ENCODE measurements at places on chromosomes 13 and 19.

DNA sequence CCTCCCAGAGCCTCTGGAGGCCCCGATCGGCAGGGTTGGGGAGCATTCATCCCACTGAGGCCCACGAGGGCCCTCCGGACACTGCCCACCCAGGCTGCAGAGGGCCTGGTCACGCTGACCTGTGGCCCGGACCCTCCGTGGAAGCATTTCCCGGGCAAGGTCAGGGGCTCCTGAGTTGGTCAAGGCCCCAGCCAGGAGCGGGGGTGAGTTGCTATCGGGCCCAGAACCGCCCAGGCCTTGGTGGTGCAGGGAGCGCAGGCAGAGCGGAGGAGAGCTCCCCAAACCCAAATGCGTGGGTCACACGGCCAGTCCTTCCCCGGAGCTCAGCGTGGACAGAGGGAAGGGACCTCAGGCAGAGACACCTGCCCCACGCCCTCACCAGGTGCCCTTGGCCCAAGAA, 25.7 kb downstream of the GPX4 start:
- DNase-seq, result no peak

DNA sequence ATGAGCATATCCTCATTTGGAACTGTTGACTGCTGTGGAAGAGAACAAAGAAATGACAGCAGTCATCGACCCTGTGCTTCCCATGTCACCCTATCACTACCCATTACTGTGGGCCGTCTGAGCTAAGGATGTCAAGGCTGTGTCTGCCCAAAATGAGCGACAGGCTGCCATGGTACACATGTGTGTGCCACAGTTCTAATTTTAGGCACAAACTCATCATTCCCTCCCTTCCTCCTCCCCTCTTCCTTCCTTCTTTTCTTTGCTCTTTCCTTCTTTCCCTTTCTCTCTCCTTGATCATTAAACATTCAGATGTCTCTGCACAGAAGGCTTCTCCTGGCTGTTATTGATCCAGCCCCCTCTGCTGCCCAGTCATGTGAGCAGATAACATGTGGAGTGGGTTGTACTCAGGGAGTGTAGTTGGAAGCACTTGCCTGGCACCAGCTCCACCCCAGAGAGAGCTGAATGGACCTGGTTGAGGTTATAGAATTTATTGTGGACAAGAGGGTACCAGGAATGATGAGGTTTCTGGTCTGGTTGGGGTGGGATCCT, 6.3 kb downstream of the FGF9 start:
- no peak for DNase-seq

DNA sequence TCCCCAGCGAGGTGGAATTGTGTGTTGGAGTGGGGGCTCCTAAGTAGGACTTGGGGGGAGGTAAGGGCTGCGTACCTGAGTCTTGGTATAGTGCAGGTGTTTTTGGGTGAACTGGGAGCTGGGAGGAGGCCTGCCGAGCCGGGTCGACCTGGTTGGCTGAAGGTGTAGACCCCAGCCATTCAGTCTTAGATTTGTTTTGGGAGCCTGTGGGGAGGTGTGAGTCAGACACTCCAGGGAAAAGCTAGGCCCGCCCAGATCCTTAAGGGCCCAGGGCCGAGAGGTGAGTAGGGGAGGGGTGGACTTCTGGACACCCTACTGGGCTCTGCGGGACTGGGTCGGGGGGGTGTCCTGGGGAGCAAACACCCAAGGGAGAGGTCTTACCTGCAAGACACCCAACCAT, 935 bp downstream of the CRB3 start:
- no peak for DNase-seq

DNA sequence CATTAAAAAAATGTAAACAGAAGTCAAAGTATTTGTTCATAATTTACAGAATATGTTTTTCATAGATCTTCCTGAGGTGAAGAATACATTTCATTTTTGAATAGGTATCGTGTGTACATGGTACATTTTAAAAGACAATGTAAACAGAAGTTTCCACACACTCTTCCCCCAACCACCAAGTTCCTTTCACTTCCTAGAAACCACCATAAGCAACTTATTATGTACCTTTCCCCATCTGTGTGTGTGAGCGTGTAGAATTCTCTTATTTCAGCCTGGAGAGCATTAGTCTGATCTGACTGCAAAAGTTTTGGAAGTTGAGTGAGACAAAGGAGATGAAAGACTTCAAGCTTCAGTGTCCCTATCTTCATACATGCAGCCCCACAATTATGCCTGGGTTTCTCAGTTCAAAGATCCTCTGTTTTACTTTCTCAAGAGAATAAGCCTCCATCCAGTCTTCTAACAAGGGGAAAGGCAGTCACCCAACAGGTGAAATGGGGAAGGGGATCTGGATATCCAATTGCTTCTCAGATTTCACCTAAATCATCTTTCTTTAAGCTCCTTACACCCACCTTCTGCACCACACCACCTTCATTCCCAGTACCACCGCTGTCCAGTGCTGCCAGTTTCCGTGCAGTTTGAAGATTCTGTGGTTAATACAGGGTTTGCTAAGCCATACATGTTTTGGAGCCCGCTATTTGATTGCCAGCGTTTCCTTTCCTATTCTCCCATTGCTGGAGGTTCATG, 2.1 kb downstream of the TEX30 start:
- no peak for DNase-seq

- DNase-seq, result no peak
These were observed 8.4 kb downstream of the EPHX3 start for GRCh38 chr19:15223649-15224361.

DNA sequence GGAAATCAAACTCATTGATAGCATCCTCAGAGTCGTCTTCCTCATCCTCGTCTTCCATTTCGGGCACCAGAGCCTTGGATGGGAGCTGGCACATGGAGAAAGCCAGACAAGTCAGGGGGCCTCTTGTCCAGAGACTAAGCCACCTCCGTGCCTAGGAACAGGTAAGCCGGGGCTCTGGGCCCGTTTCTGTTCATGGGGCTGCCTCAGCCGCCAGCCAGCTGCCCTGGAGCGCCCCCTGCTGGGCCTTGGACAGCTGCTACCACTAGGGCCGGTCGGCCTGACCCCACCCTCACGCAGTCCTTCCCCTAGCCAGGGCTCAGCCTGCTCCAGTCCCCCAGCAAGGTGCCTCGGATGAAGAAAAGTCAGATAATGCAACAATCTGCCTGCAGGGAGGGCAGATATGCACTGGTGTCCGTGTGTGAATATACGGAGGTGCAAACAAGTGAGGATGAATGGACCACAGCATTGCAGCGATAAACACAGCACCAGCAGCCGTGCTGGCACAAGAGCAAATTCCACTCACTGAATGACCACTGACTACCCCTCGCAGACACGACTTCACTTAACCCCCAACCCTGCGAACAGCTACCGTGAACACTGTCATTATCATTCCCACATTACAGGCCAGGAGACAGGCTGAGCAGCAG, 11.9 kb upstream of the PRKD2 start:
- DNase-seq, result peak; percentile 83

DNA sequence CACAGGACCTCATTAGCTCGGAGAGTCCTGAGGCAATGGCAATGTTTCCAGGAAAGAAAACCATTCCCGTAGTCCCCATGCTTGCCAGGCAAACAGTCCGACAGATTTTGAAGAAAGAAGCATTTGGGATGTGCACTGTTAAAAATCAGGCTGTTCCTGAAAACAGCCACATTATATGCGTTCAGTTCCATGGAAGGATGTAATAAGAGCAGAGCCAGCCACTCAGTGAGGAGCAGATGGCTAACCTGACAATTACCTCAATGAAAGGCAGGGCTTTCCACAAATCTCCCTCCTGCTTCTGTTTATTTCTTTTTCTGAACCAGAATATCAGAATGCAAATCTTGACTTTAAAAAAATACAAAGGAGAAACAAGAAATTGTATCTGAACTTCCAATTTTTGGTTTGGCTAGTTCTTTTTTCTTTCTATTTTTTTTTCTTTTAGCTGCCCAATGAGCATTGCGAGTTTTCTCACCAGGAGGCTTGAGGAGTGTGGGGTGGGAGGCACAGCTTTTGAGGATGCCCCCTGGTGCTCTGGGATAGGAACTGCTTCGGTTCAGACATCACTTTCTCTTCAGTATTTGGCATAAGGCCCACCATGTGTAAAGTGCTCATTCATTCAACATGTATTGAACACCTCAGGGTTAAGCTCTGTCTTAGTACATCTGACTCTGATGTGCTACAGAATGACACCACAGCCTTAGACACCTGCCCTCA, 124.2 kb downstream of the TBC1D4 start:
- DNase-seq, result peak; percentile 54

GRCh38 chr13:45108716-45109101, 11.6 kb upstream of the GTF2F2 start:
- peak; percentile 9 for DNase-seq

DNA sequence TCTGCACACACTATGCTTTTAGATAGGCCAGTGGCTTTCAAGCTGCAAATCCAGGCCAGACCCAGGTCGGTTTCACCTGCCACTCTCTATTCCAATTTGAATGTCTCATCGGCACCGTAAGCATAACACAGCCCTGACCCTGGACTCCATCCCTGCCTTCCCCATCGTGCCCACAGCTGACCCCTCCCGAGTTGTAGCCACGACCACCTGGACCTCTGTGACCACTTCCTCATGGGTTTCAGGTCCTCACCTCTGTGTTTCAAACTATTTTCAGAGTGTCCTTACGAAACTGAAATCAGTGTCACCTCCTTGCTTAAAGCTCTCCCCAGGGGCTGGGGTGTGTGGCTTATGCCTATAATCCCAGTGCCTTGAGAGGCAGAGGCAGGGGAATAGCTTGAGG, 9.0 kb upstream of the HSH2D start:
- no peak for DNase-seq
